ENCODE measurements at places on chromosomes 2 and 18.

GRCh38 chr2:161219211-161219610 is 59.0 kb downstream of the TANK start:
- DNase-seq: no peak

DNA sequence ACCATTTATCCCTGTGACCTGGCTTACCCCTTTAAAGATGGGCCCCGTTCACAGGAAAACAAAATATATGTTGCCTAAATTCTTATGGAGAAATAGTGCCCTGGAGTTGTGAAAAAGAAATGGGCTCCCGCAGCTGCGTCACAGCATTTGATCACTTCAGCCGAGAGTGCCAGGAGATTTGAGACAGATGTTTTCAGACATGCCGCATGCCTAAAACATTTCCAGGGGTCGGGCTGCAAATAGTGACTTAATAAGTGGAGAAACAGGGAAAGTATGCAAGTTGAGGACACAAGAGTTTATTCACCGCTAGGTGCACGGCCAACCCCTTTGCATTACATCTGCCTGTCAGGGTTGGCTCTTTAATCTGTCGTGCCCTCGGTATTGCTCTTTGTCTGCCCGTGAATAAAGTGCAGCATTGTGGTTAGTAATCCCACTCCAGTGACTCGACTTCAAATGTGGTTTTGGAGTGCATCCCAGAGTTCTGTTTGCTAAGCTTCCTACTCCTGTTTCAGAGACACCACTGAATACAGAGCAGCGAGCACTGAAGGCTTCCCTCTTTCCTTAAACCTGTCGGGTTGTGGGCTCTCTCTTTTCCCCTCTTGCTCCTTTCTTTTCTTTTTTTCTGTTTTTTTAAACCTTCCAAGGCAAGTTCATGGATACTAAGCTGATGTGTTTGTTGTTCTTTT is 187.5 kb downstream of the LTBP1 start:
- no peak for DNase-seq

- peak; percentile 76 for DNase-seq
Measured at GRCh38 chr2:37156071-37156856, 516 bp downstream of the EIF2AK2 start.

- no peak for DNase-seq
Measured at GRCh38 chr2:28423856-28424605, 31.4 kb downstream of the FOSL2 start.

DNA sequence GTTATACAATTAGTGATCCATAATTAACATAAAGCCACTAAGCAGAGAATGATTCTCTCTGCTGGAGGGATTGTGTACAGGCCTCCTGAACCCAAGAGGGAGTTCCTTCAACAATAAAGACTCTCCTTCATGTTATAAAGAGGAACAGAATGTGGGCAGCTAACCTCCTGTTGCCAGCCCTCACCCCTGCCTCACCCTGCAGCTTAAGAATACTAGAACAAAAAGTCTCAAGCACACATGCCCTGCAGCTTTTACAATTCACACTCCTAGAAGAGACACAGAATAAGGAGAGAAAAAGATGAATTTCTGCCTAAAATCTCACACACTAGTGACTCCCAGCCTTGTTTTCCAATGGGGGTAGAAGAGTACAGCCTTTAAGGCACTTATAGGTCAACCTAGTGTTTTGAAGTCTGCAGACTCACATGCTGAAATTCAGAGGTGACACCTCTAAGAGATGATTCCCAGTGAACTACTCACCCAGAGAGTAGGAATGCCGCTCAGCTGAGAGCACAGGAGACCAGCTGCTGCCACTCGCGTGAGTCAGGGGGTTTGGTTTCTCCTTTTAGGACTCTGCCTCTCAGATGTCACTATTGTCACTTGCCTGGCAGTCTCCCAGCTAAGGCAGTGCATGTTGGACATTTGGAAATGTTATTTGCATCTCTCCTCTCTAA is 32.5 kb upstream of the IL1RL1 start:
- DNase-seq: no peak

GRCh38 chr2:209943776-209944175 is 58.7 kb upstream of the RPE start:
- DNase-seq: no peak

DNA sequence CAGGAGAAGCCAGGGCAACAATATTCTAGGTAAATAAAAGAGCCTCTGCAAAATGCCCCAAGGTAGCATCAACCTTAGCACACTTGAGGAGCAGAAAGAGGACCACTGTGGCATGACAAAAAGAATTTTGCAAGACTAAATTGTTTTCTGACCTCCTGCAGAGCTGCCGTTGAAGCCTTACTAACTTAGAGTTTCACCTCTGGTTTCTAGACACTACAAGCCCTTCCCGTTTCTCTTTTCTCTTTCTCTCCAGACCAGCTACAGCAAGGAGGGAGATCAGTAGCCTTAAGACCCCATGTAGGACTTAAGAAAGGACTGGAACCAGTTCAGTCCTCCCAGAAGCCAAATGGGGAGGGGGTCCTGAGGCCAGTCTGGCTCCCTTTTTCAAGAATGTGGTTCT is 73.3 kb upstream of the SP3 start:
- DNase-seq: no peak

DNA sequence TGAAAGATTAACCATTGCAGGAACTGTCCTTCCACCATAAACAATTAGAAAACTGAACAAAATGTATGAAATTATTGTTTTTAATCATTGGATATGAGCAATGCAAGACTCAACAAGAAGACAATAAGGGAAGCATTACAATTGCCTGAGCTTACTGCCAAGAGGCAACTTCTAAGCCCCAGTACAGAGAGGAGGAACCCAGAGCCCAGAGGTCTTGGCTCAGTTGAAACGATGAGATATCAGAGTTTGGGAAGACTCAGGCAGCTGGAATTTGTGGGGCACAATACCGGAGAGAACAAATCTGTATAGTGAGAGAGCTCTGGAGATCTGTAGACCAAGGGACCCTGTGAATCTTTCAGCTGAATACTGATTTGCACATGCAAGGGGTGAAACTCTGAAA is 80.6 kb upstream of the ZFP36L2 start:
- no peak for DNase-seq

DNA sequence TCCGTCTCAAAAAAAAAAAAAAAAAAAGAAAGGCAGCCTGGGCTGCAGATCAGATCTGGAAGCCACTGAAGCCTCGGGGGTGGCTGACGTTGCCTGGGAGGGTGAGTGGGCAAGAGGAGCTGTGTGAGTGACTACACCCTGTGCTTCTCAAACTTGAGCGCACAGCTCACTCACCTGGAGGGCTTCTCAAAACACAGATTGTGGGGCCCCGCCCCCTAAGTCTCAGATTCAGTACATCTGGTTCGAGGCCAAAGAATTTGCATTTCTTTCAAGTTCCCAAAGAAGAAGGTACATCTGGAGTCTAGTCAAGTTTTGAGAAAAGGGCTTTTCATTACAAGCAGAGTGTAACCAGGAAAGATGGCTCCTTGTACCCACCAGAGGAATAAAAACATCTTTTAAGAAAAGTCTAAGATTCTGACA is 97.7 kb upstream of the CAB39 start:
- DNase-seq: no peak

GRCh38 chr18:45639408-45639807 is 24.1 kb downstream of the SLC14A2 start:
- DNase-seq: no peak

DNA sequence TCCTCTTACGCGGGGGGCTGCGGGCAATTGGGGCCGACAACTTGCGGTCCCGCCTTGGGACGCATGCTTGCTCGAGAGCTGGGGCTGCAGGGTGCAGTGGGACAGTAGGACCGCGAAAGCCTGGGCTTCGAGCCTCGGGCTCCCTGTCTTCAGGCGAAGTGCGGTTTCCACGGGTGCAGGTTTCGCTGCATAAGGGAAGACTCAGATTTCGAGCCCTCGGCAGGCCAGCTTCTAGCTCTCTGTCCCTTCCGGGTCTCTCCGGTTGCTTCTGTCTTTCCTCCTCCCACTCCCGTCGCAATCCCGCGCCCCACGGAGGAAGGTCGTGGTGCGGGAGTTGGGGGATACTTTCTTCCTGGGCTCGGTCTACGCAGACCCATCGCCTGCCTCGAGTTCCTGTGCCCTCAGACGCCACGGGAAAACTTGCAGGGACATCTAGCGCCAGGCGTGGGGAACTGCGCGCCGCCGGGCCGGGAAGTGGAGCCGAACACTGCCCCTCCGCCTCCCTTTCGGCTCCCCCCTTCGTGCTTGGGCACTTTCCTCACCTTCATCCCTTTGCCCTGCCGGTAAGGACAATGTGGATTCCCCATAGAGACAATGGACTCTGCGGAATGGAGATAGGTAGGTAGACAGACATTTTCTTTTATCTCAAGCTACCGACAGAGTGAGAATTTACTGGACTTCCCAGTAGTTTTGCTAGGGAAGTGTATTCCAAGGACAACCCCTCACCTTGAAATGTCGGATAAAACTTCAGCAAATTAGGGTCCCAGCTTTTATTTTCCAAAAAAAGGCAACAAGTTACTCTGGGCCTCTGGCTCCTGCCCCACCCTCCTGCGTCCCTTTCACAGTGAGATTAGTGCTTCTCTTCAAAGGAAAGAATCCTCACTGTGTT is 4.2 kb upstream of the HOXD13 start:
- peak; percentile 71 for DNase-seq

DNA sequence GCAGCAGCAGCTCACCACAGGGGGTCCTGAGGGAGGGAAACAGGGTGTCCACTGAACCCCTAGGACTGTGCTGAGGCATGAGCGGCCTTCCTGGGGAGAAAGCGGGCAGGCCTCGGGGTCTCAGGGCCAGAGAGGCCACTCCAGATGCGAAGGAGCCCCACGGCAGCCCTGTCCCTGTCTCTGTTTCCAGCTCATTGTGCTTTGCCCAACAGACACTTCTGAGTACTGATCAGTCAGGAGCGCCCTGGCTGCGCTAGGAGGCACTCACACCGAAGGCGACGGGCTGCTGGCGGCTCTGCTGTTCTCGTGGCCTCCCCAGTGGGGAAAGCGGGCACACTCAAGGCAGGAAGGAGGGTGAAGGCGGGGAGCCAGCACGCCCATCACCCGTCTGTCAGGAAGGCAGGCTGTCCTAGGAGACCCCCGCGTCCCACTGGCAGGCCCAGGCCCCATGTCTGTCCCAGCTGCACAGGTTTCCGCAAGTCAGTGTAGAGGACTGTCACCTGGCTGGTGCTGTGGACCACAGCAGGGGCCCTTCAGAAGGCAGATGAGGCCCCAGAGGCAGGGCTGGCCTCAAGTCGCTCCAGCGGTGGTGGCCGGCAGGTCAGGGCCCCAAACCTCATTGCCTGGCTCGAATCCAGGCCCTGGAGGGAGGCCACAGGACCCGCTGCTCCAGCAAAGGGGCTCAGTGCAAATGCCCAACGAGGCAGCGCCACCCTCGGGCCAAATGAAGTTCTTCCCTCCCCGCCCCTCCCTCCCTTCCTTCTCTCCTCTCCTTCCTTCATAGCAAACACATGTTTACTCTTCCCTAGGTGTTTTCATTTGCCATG is 6.8 kb downstream of the ESPNL start:
- DNase-seq: no peak

DNA sequence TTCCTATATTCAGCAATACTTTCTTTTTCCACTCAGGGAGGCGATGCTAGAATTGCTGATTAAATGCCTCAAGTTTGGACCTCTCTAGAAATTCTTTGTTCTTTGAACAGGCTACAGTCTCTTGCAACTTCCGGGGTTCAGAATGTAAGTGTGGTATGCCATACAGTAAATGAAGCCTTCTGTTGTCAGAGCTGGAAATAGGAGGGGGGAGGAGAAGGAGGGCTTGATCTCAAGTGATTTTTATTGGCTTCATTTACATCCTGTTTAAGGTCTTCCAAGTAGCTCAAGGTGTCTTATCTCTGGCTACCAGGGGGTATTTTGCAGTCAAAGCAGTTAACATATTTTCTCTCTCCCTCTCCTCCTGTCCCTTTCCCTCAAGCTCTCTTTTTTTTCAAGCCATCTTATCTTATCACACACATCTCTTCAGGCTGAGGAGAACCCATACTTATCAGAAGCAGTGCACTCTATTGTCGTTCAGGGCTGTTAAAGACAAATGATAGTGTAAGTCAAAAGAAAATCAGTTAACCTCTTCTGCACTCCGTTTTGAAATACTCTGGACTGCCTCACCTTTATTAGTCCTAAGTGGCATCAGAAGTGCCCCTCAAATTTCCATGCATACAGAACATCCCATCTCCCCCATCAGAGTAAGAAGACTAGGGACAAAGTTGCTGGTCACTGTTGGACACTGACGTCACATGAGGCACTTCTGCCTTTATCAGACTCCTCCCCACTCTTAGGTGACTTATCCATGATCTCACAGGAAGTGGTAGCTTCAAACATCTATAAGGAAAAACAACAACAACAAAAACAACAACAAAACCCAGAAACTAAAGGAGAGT is 112.2 kb downstream of the ZNF521 start:
- no peak for DNase-seq

- DNase-seq: no peak
Measured at GRCh38 chr2:240498958-240499260, 58.9 kb downstream of the ANKMY1 start.

DNA sequence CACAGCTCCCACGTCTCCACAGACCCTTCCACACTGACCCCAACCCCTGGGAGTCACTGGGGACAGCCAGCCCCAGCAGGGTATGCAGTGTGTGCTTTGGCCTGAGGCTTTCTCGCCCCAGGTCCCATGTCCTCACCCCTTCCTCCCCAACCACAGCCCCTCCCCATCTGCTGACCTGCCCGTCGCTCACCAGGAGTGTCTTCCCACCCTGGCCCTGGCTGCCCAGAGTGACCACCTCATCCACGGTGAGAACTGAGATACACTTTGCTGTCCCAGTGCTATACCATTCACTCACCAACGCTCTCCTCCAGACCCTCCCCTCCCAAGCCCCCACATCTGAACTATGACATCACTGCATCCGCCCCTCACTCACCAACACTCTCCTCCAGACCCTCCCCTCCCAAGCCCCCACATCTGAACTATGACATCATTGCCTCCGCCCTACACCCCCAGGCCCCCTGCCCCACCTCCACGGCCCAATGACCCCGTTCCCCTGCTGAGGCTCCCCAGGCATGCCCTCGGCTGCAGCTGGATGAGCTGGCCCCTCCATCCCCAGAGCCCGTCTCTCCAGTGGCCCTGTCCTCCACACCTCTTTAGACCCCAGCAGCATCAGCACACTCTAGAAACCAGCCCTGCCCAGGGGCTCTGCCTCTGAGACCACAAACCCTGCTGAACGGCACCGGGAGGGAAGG is 55.2 kb downstream of the ANKMY1 start:
- DNase-seq: peak; percentile 19

DNA sequence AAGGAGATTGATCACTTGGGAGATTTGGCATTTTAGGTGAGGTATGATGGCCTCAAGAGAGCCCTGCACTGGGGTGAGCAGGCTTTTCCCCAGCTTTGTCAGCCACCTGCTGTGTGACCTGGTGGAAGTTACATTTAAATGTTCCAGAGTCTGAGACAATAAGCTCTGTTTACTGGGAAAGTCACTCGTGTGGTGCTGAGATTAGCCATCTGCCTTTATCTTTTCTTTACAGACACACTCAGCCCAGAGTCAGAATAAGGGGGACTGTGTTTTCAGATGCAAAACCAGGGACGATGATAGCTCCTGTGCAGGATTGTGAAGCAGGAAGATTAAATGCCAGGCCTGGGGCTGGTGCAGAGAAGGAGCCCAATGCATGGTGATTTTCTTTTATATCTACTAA is 47.9 kb downstream of the SH3RF3 start:
- DNase-seq: no peak
